ENCODE measurements at places on chromosomes 4 and X.

DNA sequence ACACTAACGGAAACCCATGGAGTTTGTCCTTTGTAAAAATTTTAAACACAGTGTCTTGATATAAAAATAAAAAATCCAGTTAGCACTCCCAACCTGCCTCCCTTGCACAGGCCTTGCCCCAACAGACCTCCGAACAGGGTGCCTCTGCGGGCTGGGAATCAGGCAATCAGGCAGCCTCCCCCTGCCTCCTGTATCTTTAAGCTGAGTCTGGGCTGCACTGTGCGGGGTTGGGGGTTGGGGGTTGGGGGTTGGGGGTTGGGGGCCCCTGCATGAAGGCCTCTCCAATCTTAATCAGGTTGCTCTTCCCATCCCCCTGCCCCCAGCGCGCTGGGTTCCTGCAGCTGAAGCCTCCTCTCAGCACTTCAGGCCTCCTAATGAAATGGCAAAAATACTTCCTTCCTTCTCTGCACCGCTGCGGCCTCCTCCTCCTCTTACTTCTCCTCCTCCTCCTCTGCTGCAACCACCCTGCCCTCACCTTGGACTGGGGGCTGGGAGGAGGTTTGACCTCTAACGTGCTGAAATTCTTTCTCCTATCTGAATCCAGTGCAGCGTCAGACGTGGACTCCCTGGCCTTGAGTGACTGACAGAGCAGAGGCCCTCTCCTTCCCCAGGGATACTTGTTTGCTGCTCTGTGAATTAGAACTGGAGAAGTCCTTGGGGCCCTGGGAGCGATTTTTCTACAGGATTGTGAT, 26.6 kb downstream of the NLGN3 start:
- DNase-seq: no peak

DNA sequence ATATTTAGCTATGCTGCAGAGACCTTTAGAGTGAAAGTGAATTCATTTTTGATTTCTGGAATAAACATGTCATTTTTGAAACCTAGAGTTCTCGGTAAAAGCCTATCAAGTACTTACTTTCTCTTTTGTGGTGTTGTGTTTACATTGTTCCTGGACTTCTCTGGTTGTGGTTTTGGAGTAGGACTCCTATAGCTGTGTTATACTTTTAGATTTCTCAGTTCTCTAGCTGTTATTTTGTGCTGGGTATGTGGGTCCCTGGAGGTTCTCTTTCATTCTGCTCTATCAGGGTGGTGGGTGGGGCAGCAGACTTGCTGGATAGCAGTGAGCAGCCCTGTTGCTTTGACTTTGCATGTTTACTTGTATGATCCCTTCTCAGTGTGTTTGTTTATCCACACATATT, 25.6 kb upstream of the MSMO1 start:
- DNase-seq: no peak

DNA sequence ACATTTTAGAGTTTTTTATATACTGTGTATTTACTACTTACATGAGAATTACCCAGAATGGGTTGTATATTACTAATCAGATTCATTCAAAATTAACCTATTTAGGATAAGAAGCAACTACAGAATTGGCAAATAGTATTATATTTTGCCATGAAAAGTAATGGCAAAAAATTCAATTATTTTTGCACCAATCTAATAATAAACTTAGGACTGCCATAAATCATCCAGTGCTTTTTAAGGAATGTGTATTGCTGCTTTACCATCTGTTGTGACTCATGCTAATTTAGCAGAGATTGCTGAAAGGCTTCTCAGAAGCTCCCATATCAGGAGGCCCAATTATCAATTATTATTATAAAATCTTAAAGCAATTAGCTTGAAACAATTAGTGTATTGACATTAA, 24.0 kb downstream of the NPY2R start:
- DNase-seq: no peak

DNA sequence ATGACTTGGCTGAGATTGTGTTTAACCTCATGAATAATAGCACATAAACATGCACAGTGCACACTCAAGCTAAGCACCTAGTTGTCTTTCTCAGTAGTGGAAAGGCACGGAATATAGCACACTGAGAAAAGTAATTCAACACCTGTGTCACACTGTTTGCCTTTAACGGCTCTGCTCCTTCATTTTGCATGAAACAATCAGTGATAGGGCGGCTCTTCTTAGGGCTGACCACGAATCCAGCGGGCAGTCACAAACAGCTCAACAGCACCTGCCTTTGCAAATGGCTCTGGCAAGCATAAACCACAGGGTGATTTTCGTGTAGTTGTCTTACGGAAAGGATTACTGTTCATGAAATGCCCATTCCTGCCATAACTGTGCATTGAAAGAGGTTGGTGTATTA, 954.0 kb upstream of the TENM3 start:
- DNase-seq: no peak

DNA sequence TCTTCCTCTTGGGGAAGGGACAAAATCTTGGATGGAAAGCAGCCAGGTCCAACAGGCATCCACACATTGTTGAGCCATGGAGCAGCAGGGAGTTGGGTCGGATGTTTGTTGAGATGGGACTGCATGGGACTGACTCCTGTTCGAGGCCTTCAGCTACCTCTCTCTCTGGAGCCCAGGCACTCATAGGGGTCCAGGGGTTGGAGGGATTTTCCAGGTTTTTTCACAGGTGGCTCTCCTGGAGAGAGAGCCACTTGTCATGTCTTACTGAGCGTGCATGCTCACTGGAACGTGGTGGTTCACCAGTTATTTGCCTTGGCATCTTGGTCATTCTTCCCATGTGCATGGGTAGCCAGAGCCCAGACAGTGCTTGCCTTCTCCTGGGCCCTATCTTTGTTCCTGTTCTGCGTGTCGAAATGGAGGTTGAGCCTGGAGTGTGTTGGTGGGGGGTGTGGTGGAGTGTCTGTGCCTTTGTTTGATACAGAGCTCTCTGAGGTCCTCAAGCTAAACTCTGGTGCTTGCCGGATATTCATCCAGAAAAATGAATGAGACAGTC, 60.6 kb downstream of the NBDY start:
- no peak for DNase-seq

DNA sequence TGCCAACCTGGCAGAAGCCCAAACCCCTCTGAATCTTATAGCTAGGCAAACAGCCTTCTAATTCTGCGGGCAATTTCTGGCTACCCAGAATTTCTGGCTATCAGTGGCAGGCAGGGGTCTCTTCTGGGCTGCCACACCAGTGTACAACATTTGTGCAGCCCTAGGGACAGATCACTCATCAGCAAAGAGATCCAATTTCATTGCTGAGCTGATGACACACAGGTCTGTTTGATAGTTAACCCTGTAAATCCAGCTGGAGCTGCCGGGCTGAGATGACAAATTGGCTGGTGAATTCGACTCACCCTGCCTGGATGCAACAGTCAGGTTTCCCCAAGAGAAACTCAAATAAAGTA, 2.4 kb downstream of the MID1 start:
- no peak for DNase-seq

DNA sequence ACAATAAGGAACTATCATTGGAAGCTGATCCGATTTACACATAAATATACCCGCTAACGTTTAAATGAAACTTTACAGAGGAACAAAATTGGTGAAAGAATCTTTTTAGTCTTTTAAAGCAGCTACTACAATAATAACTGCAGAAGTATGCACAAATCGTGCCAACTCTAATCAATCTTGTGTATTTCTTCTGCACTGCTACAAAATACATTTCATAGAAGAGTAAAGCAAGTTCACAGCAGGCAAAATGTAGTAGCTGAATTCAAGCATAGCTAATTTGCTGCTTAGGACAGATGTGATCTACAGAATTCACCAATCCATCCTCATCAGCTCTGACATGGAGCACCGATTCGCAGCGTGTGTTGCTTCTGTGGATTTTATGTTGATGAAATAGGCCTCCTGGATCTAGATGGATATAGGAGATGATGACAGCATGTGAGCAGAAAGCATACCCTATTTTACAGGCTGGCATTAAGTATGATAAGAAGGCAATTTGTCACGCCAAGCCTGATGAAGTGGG, 367.3 kb upstream of the FGF13 start:
- DNase-seq: no peak

DNA sequence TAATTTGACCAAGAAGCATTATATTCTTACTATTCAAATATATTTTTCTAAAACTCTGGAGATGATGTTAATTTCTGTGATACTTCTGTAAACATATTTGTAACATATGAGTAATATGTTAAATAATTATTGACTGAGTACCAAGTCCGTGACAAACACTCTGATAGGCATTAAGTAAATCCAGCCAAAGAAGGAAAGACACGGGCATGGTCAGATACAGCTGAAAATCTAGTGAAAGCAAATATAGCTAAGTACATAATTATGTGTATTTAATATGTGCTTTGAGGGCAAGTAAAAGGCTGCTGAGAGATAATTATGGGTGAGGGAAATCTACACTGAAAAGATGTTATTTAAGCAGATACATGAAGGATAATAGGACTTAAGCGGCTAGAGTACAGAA, 1263.6 kb upstream of the ADGRL3 start:
- no peak for DNase-seq

- DNase-seq: no peak
These were observed 178.6 kb upstream of the JADE1 start for GRCh38 chr4:128630871-128631270.

GRCh38 chr4:62156205-62156604, 956.1 kb downstream of the ADGRL3 start:
- DNase-seq: no peak

GRCh38 chrX:47380268-47380667, 9.9 kb downstream of the ZNF157 start:
- peak; percentile 51 for DNase-seq

GRCh38 chrX:20147561-20147960, 5.9 kb upstream of the EIF1AX start:
- no peak for DNase-seq

DNA sequence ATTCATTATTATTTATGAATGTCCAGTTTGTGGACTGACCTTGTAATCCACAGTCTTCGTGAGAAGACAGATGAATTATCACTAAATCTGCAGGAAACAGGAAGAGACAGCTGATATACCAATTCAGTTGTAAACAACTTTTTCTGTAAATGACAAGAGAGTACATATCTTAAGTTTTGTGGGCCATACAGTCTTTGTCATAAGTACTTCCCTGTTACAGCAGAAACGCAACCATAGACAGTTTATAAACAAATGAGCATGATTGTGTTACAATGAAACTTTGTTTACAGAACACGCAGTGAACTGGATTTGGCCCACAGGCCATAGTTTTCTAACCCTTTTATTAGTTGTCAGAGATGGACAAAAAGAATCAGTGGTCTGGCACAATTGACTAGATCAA, 443.4 kb downstream of the PDGFC start:
- DNase-seq: no peak

- no peak for DNase-seq
These were observed 197.8 kb downstream of the EDA start for GRCh38 chrX:69813677-69814076.

- DNase-seq: no peak
These were observed 1.6 kb upstream of the APBB2 start for GRCh38 chr4:41215969-41216293.

GRCh38 chr4:78863254-78863869, 75.9 kb downstream of the PAQR3 start:
- no peak for DNase-seq

- no peak for DNase-seq
These were observed 340.7 kb upstream of the HS3ST1 start for GRCh38 chr4:11769434-11769833.

DNA sequence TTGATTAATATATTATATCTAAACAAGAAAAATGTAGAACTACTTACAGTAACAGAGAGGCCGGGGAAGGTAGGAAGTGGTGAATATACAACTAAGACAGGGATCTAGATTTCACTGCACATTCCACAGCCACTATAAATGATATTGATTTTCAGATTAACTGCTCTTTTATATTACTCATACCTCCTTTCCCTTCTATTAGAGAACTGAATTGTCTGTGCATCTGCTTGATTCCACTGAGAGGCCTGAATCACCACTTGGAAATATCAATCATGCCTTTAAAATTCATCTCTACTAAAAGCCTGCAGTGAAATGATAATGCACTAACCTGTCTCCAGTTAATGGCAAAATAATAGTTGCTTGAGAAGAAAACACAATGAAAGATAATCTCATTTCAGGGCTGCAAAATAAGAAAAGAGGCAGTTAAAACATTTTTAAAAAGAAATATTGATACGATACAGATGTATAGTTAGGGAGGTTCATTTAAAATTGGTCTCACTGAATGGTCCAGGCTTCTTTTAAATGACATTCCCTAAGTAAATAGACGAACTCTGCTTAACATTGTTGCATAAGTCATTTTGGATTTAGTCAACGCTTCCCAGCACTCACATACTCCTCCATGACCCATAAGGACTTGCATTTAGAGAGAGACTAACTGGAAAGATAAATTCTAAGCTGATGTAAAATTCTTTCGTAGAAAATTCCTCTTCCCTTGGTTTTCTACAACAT, 3.8 kb downstream of the ANTXR2 start:
- no peak for DNase-seq

DNA sequence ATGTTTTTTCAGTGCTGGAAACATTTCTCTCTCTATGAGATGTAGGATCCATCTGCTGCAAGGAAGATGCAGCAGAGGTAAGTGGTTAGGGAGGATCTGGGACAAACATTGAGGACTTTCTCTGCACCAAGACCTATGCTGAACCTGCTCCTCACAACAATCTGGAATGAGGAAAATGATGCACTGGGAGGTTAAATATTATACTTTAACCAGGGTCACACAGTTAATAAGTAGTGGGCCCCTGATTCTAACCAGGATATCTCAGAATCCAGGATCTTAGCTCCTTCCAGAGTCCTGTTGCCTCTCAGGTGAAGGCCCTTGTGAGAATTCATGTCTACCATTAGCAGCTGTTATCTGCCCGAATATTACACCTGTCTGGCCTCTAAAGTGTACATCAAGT, 7.0 kb downstream of the CXCL9 start:
- DNase-seq: no peak

DNA sequence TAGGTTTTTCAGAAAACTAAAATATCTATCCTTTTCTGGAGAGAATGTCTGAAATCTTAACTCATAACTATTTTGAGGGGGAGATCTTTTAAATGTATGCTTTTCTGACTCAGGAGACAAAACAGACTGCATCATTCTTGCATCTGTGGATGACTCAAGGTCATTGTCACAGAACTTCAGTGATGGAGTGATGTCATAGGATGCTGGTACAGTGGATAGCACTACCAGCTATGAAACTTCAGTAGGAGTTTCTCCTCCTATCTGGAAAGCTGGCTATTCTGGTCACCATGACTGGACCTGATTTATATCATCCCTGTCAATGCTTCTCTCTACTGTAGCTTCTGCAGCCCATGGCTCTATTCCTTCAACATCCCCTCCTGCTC, 50.3 kb downstream of the PARM1 start:
- DNase-seq: no peak

DNA sequence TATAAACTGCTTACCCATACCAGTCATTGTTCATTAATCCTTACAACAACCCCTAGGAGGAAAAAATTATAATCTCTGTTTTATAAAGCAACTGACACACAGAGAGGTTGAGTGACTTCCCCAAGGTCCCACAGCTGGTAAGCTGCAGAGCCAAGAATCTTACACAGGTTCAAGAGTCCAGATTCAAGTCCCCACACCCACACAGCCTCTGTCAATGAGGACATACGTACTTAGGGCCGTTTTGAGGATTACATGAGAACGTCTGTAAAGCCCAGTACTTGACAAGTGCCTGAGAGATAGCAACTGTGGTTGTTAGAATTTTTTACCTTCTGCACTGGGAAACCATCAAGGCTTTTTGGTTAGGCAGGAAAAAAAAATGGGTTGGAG, 556 bp upstream of the SLC25A43 start:
- no peak for DNase-seq

GRCh38 chr4:171813526-171814250, 484 bp downstream of the GALNTL6 start:
- no peak for DNase-seq

- DNase-seq: no peak
These were observed 33.7 kb downstream of the AMMECR1 start for GRCh38 chrX:110284159-110284558.

Data from stimulated activated naive B cell treated with anti-CD40 and anti-IgM and Interleukin-4, amounts not matched to agents 10 μg/mL and 1 μg/mL and 100 μg/mL, for 72 hours (primary cell).